ENCODE measurements at places on chromosomes 6 and 20.

GRCh38 chr6:147522597-147522996, 14.1 kb downstream of the SAMD5 start:
- DNase-seq, result no peak

DNA sequence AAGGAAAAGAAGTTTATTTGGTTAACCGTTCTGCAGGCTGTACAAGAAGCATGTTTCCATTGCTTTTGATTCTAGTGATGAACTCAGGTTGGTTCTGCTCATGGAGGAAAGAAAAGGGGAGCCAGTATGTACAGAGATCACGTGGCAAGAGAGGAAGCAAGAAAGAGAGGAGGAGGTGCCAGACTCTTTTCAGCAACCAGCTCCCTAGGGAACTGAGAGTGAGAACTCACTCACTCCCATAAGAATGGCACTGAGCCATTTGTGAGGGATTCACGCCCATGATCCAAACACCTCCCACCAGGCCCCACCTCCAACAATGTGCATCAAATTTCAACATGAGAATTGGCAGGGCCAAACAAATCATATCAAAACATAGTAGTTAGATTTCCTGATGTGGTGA, 649.1 kb downstream of the EPM2A start:
- DNase-seq, result no peak

DNA sequence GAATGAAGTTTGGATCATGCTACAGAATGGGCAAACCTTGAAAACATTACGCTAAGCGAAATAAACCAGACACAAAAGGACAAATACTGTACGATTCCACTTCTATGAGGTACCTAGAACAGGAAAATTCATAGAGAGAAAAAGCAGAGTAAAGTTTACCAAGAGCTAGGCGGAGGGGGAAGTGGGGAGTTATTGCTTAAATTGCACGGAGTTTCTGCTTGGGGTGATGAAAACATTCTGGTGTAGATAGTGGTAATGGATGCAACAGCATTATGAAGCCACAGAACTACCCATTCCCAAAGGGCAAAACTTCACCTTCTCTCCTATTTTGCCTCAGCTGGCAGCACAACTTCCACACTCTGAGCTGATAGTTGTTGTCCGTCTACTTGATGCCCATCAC, 6.4 kb upstream of the PDYN start:
- no peak for DNase-seq

- DNase-seq, result no peak
Observed at GRCh38 chr20:63743210-63743970, 3.8 kb downstream of the SLC2A4RG start.

- no peak for DNase-seq
Observed at GRCh38 chr6:169213814-169214520, 39.7 kb downstream of the THBS2 start.

GRCh38 chr6:139152892-139153271, 18.0 kb downstream of the HECA start:
- DNase-seq, result no peak

DNA sequence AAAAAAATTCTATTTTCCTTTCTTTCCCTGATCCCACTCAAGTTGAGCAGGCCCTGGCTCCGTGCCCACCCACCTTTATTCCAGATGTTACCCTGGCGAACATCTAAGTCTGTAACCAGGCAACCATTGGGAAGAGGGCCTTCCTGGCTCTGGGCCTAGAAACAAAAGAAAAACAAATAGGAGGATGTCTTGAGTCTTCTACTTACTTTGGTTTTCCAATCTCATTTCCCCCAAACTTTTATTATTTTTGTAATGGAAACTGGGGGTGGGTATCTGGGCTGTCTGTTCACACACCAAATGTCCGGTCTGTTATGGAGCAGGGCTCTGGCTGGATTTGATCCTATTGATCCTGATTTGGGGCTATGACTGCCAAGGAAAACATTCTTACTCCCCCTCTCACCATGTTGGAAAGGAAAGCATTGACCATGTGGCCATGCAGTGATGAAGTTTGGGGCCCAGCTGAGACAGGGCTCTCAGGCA, 744.1 kb downstream of the DHX35 start:
- no peak for DNase-seq

- DNase-seq, result peak; percentile 44
Observed at GRCh38 chr20:38878866-38879265, 47.4 kb upstream of the FAM83D start.

DNA sequence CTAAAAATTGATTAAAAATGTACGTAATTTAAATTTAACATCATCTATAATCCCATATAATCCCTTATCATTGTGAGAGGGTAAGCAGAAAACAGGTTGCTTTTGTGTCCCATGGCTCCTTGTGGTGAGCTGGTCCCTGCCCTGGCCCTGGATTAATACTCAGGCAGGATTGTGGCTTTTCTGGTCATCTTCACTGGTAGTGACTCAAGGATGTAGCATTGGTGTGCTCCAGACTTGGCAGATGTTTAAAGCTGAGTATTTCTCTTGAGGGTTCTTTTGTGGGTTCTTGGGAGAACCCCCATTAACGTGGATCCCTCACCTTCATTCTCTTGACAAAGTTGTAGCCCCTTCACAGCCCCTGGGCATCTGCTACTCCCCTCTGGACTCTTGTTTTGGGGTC, 39.3 kb downstream of the SNRNP48 start:
- no peak for DNase-seq

DNA sequence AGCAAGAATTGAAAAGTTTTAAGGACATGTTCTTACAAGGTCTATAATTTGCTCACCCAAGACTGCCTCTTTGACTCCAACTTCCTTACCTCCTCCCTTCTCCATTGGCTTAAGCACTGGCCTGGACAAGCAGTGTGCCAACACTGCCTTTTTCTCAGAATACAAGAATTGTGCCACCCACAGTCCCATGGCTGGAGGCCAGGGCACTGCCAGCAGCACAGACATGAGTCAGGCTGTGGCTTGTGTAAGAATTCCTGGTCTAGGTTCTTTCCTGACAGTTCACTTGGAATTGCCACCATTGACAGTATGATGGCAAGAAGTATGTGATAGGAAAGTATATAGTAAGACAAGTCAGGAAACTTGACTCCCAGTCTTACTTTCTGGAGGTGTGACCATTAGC, 202.7 kb upstream of the MARCKS start:
- no peak for DNase-seq

DNA sequence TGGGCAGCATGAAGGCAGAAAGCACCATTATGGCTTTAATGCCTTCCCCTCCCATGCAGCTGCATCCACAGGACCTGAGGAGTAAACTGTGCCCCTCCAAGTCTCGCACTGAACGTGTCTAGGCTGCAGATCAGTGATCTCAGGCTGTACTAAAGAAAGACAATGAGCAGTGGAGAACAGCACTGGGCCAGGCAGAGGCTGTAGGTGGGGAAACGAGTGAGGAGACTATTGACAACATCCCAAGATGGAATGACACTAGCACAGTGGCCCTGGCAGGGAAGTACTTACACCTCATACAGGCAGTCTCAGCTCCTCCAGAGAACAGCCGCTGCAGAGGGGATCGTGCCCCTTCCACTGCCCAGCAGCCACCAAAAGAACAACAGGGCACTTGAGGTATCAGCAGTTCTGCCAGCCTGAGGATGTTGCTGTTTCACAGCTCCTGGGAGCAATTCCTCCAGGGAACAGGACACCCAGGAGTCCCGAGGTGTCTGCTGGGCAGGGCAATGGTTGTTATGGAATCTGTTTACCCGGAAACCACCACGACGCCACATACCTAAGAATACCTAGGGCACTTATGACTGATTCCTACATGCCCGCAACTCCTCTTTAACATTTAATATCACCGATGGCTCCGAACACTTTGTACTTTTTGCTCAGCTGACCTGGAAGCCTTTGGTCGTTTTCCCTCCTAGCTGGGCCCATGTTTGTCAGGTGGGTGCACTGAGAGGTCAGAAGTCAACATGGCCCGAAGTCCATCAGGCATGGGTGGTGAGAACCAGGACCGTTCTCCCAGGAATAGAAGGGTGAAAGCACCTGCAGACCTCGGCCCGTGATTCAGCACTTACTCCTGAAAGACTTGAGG, 79.1 kb downstream of the SLC22A23 start:
- DNase-seq, result no peak

DNA sequence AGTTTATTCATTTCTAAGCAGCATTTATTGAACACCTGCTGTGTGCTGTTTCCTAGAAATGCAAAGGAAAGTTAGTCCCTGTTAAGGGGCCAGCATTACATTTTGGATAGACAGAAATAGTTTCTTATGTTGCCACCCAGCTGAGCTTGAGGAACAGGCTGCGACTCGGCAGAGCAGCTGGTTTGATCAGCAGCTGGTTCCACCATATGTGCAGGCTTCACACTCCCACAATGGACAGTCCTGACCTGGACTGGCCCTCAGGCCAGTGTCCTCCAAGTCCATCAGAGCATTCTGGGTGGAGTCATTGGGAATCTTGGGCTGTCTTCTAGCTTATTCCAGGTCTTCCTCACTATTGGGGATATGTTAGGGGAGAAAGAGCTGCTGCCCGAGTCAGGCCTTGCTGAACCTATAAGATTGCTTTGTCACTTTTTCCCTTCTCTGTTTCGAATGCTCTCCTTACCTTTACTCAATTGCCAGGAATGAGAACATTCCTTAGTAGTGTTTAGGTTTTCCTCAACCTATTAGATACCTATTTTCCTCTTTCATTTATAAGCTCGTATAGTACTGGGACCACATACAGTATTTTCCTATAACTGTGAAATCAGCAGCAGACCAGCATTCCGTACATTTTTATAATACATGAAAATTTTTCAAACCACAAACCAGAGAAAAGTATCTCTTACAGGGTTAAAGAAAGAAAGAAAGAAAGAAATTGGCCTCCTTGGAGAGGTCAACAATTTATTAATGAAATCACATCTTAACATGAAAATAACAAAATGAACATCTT, 203.0 kb downstream of the FARS2 start:
- no peak for DNase-seq

DNA sequence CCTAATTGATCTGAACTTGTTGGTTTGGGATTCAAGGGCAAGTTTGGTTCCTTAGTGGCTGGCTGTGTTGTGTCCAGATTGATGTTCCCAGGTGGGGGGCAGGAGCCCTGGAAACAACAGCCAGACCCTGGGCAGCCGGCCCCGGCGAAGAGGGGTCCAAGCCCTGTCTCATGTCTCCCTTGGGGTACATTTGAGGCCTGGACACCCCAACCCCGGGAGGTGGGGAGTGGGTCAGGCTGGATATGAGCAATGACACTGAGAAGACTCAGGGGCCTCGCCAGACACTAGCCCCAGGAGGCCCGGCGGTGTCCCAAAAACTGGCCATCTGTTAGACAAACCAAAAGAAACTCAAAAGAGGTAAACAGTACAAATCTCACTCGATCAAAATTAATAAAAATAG, 79.6 kb downstream of the YTHDF1 start:
- DNase-seq, result no peak

- DNase-seq, result no peak
Observed at GRCh38 chr6:45086360-45087084, 241.6 kb upstream of the RUNX2 start.

DNA sequence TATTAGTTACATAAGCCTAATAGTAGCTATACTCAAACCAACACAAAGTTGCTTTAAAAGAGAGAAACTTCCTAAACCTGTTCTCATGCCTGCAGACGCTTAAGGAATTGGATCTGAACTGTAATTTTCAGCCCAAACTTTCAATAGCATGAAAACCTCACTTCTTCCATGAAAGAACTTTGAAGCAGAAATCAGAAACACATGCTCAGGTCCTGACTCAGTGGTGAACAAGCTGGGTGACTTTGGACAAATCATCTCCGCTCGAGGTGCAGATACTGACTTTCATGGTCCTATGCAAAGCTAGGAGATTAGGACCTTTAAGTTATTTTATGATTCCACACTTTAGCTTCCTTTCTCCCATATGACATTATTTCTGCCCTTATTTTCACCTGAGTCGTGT, 36.5 kb downstream of the NOX3 start:
- no peak for DNase-seq

DNA sequence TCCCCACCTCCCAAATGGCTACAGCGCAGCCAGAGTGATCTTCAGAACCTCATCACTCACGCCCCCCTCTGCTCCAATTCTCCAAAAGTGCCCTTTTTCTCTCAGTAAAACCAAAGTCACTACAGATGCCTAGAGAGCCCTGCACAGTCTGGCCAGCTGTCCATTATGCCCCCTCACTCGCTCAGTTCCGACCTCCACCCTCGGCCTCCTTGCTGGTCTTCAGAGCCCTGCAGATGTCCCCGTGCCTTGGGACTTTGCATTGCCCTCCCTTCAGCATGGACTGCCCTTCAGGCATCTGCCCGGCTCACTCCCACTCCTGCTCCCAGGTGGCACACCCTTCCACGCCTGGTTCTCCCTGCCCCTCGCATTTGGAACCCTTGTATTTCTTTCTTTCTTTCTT, 1.1 kb upstream of the RAET1E start:
- no peak for DNase-seq

DNA sequence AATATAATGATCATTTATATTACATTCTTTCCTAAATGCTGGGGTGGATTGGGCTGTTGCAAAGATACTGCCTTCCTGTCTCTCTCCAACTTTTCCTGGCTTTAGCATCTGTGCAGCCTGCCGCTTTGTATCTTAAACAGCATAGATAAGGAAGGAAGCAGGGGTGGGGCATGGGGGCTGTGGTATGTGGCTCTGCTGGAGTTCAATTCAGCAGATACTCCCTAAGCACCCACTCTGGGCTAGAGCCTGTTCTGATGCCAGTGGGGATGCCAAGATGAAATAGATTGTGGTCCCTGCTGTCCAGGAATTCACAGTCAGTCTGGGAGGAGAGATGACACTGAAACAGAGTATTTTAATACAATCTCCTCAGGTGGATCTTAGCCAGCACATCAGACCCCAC, 56.8 kb downstream of the EIF2S2 start:
- no peak for DNase-seq

DNA sequence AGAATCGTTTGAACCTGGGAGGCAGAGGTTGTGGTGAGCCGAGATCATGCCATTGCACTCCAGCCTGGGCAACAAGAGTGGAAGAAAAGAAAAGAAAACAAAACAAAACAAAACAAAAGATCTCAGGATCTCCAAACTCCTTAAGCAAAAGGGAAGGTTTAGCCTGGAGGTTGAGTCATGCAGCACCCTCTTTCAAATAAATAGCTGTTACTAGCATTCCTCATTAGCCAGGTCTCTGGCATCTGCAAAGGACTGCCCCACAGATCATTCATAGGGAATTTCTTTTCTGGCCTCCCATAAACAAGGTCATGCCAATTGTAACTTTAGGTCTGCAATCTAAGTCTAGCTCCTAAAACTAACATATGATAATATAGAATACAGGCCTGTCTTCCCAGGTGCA, 37.2 kb downstream of the EDN1 start:
- no peak for DNase-seq

DNA sequence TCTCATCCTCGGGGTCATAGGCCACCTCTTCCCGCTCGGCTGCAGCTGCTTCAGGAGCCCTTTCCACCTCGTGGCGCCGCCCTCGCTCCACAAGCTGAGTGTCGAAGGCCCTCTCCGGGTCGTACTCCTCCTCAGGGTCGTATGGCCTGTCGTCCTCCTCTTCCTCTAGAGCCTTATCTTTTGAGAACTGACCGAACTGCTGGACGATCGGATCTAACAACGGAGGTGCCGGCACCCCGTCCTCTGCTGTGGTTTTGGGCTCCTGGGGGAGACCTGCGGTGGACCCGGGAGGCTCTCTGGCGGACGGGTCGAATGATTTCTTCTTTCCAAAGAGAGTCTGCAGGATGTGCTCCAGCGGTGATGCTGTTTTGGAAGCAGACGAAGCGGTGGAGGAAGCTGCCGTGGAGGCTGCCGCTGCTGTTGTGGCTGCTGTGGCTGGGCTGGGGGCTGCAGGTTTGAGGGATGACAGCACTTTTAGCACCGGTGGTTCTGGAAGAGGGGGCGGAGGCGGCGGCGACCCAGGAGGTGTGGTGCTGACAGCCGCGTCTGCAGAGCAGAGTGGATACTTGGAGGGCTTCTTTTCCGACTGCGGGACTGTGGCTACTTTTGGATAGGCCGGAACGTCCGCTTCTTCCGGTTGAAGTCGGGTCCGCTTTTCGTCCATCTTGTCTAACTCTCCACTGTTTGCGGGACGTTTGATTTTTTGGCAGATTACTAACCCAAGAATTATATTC, 20.2 kb upstream of the TCFL5 start:
- DNase-seq, result no peak
